Spleen (tissue), 13 donors: ENCODE measurements at places on chromosomes 6 and 20.

GRCh38 chr6:120198033-120198432 is 848.5 kb upstream of the MAN1A1 start:
- no peak for DNase-seq

GRCh38 chr20:50393990-50394561 is 116.1 kb upstream of the PTPN1 start:
- no peak for DNase-seq

DNA sequence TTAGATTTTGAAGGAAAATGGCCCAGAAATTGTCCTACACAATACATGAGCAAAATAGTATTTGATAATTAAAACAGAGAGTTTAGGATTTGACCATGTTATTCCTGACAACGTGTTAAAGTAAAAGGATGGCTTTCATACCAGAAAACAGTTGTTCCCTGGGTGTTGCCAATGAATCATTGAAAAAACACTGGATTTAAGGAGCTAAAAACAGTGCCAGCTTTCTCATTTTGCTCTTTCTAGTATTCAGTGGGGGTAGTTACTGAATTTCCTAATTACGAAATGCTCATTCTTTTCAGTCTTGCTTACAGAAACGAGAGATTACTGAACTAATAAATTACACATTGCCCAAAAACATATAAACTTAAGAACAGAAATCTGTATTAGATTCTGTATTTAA is 26.6 kb upstream of the SNAP91 start:
- DNase-seq, result no peak

DNA sequence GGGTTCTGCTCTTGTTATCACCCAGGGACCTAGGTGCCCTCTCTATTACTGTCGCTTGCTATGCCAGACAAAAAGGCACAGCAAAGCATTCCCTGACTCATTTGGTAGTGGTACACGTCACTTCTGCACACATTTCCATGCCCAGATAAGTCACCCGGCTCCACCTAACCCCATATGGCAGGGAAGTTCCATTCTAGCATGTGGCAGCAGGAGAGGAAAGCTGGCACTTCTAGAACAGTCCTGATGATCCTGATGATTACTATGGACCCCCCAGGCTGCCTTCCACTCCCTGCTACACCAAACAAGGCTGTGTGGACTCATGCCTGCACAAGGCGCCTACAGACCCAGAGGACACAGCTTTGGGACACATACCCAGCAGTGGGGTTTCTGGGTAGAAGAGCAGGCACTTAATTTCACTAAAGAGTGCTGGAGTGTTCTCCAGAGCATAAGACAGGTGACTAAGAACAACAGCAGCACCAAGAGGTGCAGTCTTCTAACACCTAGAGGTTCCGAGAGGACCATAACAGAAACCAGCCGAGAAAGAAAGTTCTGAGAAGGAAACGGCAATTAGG is 53.5 kb upstream of the NELFCD start:
- no peak for DNase-seq

GRCh38 chr20:57267158-57267821 is 849 bp upstream of the BMP7 start:
- no peak for DNase-seq

GRCh38 chr20:51160821-51161220 is 137.9 kb upstream of the KCNG1 start:
- no peak for DNase-seq

GRCh38 chr6:43759136-43759906 is 10.7 kb upstream of the VEGFA start:
- peak; percentile 47 for DNase-seq

- no peak for DNase-seq
Measured at GRCh38 chr6:161162722-161163121, 111.1 kb downstream of the AGPAT4 start.
